ENCODE measurements at places on chromosomes 11 and 22.

DNA sequence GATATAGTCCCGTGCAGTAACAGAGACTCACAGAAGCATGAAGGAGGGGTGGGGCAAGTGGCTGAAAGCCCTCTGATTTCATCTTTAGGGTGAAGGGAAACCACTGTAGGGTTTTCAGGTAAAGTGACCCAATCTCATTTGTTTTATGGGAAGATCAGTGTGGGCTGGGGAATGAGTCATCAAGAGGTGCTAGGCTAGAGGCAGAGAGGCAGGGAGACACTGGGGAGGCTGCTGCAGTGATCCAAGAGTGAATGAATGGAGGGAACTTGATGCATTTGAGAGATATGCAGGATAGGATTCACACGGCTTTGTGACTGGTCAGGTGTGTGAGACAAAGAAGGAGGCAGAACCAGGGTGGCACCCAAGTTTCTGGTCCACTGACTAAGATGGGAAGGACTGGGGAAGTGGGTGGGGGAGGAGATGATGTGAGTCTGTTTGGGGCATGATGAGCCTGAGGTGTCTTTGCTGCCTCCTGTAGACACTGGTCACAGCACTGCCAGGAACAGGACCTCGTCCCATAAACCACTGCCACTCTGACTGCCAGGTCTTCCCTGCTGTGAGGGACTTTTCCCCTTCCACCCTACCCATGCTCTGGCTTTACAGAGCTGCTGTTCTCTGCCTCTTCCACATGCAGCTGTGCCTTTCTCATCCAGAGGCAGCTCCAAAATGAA is 239.0 kb downstream of the TENM4 start:
- DNase-seq = no peak

DNA sequence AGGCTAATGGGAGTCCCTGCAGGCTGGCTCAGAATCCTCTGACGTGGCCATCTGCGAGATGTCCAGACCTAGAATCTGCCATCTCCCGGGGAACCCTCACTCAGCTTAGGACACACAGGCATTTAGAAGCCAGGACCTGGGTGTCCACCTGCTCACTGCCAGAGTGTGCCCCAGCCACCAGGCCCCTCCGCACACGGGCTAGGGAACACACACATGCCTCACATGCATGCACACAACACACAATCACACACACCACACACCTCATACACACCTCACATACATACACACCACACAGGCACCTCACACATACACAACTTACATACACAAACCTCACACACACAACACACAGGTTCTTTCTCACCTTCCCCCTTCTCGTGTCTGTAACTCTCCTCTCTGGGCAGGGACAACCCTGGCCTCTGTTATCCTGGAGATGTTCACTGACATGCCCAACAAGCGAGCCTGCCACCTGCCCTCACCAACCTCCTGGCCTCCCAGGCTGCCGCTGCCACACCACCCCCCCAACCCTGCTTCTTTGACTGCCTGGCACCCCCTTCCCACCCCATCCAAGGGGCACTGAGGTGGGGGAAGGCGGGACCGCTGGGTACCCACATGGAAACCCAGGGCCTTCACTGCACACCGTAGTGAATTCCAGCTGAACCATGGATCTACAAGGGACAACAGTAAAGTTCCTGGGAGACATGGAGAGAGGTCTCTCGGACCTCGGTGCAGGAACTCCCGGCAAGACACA is 38.1 kb downstream of the GNB1L start:
- DNase-seq = no peak

DNA sequence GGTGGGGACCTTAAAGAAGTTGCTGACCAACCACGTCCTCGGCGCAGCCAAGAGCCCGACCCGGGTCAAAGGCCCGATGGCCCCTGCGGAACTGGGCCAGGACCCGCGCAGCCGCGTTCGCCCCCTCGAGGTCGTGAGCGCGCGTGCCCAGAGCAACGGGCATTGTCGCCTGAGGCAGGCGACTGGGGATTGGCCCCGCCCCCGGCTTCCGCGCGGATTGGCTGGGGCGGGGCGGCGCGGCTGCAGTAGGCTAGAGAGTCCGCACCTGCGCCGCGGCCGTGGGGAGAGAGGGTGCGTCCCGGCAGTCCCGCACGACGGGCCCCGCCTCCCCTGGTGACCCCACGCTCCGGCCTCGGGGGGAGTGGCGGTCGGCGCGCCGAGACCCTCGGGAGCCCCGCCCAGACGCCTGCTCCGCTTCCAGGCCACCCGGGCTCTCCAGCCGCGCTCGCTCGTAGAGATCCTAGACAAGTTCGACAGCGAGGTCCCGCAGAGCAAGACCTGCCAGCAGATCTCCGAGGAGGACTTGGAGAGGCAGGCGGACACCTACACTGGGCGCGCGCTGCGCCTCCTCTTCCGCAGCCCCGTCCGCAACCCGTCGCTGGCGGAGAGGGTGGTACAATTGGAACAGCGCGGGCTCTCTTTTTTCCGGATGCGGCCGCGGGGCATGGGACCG is 8.3 kb upstream of the PPIL2 start:
- DNase-seq = peak; percentile 68

DNA sequence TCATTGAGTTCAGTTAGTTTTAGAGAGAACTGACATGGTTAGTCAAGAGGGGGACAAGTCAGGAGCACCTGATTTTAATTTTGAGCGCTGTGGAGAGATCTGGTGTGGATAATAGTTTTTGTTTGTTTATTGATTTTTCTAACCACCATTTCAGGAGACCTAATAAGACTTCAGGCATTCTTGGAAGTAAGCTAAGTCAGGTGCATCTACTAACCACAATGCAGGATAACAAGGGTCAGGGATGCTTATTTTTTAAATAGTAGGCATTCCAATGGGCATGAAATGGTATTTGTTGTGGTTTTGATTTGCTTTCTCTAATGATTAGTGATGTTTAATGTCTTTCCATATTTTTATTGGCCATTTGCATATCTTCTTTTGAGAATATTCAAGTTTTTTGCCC is 212.1 kb downstream of the NAV2 start:
- DNase-seq = no peak

- no peak for DNase-seq
Observed at GRCh38 chr22:25382762-25383161, 163.3 kb downstream of the CRYBB2 start.

DNA sequence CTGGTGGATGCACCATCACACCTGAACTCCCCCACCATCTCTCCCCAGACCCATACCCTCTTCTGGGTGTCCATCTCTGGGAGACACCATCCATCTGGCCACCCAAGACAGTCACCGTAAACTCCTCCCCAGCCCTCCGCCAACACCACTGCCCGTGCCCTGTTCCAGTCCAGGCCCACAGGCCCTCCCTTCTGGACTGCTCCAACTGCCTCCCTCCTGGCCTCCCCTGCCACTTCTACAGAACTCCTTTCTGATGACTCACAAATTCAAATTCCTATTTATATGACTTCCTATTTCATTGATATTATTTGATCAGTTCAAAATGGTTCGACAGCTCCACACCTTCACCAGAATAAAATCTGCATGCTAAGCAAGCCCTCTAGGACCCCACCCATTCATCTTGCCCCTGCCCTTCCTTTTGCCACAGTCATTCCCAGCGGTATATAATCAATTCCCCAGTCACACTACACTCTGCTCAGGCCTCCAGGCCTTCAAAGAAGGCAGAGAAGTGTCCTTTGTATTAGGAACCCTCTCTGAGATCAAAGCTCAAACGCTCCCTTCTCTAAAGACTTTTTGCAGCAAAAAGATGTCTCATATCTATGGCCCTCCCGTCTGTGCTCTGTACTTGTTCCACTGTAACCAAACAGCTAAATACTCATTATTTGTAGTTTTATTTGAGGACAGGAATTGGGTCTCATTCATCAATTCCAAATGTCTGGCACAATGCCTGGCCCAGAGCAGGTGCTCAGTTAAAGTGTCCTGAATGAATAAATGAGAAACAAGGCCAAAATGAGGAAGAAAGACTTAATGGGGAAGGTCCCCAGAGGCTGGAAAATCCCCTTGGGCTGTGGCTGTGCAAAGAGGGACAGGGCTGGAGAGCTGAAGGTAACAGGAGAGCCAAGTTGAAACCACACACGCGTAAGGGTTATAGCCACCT is 29.0 kb downstream of the MYH9 start:
- no peak for DNase-seq

DNA sequence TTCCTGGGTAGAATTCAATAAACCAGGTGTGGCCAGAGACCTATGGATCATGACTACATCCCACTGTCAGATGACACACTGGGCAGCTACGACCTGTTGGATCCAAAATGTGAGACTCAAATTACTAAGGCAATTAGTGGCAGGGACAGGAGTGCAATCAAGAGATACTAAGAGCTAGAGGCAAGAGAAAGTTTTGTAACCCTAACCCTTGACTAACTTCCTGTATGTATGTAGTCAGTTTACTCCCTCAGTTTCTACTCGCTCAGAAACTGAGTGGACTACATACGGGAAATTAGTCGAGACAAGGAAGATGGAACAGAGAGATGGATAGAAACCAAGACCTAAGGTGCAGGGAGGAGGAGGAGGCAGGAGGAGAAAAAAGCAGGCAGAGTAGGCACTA is 2.7 kb downstream of the CYB5R2 start:
- DNase-seq = no peak

GRCh38 chr11:7603031-7603781 is 70.1 kb downstream of the CYB5R2 start:
- DNase-seq = no peak

DNA sequence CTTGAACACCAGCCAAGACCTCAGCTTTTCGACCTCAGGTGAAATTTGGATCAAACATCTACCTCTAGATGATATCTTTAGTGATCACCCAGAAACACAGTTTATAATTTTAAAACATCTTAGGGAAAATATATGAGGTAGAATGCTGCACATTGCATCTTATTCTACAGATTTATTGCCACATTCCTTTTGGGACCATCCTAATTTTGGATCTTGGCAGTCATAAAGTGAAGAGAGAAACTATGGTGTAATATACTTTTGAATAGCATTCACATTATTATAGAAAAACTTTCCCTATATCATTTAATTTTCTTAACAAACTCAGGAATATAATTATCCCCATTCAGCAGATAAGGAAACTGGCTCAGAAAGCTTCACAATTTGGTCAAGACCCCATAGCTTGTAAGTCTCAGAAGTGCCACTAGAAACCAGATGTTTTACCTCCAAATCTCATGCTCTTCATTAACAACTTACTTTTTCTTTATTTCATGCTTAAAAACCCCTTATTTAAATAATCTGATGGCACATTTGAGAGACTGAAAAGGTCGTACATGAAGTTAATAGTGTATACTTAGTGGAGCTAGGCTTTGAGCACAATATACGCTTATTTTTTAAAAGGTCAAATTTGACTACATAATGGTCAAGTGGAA is 199.2 kb upstream of the CTSC start:
- DNase-seq = no peak

GRCh38 chr11:14972581-14973495 is 687 bp upstream of the CALCA start:
- DNase-seq = no peak

- no peak for DNase-seq
Observed at GRCh38 chr11:33214187-33214586, 43.0 kb upstream of the HIPK3 start.

- DNase-seq = no peak
Observed at GRCh38 chr11:414318-414857, 411 bp downstream of the SIGIRR start.

DNA sequence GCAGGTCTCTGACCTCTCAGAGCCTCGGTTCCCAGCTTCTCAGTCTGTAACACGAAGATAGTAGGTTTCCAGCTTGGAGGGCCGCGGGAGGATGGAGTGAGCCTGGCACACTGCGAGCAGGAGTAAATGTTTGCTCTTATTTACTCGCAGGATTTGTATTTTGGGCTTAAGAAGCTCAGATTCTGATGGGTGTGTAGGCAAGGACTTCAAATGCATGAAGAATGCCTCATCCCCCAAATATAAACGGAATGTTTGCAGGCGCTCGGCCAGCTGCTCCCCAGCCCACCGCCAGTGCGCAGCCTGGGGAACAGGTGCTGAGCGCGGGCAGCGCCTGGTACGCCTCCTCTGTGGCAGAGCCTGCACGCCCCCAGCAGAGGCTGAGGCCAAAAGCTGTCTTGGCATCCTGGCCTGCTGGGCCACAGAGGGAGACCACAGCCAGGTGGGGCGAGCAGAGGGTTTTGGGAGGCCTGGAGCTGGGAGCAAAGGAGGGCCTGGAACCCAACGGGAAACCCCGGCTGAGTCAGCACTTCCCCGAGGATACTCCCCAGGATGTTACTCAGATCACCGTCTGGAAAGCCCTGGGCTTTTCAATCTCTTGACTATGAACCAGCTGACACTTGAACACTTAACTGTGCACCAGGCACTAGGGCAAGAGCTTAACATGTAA is 9.4 kb downstream of the EHD1 start:
- peak; percentile 44 for DNase-seq

GRCh38 chr11:32006799-32007388 is 84.0 kb upstream of the RCN1 start:
- no peak for DNase-seq

DNA sequence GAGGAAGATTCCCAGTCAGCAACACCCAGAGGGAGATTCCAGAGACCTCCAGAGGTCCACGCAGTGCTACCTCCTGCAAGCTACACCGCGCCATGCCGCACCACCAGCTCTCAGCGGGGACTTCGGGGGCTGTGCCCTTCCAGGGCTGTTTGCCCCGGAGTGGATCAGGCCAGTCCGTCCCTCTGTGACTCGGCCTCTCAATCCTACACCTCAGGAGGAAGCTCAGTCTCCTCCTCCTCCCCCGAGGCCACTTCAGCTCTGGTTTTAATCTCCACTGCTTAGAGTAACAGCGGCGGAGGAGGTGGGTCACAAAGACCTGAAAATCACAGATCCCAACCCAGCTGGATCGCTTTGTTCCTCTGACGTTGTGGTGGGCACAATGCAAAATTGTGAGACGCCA is 68.6 kb downstream of the PHF21B start:
- no peak for DNase-seq

DNA sequence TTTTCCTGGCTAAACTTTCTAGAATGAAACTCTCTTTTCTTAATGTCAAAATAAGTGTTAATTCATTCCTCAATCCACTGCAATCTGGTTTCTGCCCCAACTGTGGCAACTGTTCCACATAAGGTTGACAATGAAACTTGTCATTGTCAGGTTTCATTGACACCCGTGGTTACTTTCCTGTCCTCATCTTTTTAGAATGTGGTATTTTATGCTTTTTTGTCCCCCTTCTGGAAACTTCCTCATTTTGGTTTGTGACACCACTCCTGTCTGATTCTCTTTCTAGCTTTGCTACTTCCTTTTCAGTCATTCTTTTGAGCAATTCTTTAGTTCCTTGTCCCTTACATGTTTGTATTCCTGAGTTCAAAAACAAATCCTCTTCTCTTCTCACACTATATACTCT is 7.5 kb upstream of the PDE3B start:
- DNase-seq = no peak

- DNase-seq = no peak
Observed at GRCh38 chr11:16166571-16166970, 189.8 kb downstream of the SOX6 start.
